ENCODE measurements at places on chromosomes 4 and X.

DNA sequence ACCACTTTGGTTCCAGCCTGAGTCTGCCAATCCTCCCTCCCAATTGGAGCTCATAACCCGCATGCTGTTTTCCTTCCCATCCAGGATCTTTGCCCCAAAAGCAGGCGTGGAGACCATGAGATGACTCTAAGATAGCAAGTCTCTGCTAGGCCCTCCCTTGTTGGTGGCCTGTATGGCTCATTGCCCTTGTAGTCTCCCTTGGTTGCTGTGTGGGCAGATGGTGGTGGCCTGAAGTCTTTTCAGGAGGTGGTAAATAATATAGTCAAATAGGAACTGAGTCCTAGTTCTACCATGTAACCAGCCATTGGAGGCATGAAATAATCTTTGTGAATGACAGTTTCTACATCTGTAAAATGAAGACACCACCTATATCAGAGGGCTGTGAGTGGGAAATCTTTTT is 1.2 kb downstream of the ATP6AP1 start:
- DNase-seq: no peak

- DNase-seq: no peak
Observed at GRCh38 chr4:36304138-36304681, 22.8 kb downstream of the DTHD1 start.

DNA sequence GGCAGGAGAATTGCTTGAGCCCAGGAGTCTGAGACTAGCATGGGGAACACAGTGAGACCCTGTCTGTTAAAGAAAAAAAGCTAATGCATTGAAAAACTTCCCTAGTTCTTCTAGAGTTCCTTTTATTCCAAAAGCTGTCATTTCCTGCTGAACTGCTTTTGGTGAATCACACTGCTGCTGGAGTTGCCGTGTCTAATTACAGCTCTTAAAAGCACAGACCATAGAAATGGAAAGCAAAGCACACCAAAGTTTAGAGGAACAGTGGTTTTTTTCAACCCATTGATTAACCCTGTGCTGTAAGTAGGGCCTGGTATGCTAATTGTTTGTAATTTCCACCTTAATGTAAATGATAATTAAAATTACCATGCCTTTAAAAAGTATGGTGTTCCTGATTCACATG is 52.4 kb downstream of the SEPTIN11 start:
- DNase-seq: no peak

- no peak for DNase-seq
Observed at GRCh38 chrX:48696909-48697727, 584 bp downstream of the SUV39H1 start.

DNA sequence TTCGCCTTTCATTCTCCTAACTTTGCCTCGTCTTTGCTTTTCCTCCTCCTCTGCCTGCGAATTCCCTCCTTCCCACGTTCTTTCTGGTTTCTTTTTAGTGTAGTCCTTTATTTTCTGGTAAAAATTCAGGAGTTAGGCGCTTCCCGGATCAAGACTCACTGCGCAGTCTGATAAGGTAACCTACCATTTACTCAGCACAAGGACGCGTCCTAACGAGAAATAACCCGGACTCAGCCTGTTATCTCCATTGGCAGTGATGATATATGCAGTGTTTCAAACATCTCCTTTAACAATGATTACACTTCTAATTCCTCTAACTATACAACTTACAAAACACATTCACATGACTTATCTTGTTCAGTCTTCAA is 357 bp upstream of the ETNPPL start:
- DNase-seq: no peak

- no peak for DNase-seq
Observed at GRCh38 chr4:117331817-117332216, 246.4 kb upstream of the TRAM1L1 start.

- no peak for DNase-seq
Observed at GRCh38 chr4:122710434-122711308, 21.8 kb upstream of the BBS12 start.

DNA sequence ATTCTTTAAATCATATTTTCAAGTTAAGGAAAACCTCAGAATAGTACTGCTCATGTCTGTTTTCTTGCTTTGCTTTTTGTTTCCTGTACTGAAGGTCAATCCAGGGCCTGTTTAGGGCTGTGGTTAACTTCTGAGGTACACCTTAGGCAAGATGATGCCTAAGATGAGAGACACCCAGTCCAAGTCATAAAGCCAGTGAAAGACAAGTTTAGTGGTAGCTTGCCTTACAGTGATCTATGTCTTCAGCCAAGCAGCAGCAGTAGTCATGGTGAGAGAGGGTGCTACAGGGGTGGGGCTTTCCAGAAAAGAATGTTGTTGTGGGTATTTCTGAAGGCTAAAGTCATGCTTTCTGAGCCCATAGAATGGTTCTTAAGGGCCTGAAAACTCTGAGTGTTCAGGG is 173.7 kb downstream of the VSIG4 start:
- no peak for DNase-seq

- DNase-seq: no peak
Observed at GRCh38 chr4:71045256-71045655, 51.8 kb downstream of the DCK start.

GRCh38 chrX:72230290-72230689 is 8.5 kb downstream of the ERCC6L start:
- DNase-seq: no peak

- no peak for DNase-seq
Observed at GRCh38 chr4:53023677-53024299, 161.7 kb downstream of the RASL11B start.

GRCh38 chr4:95761426-95761825 is 78.5 kb upstream of the PDHA2 start:
- no peak for DNase-seq

DNA sequence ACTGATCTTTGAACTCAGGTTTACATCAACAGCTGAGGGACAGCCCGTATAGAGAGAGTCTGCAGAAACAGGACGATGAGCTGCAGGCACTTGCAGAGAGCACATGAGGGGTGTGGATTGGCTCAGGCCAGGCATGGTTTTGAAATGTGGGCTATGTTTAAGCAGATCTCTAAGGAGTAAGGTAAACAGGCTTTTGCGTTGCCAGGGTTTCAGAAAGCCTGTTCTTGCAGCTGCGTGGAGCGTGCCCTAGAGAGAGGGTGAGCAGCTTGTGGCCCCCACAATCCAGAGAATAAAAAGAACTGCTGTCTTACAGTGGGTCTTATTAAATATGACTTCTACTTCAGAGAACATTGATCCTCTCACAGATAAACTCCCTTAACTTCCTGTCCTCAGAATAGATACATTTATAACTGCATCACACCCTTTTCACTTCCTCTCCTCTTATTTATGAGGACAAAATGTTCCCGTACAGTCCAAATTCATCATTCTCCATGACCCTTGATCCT is 64.1 kb downstream of the TMA16 start:
- DNase-seq: no peak

DNA sequence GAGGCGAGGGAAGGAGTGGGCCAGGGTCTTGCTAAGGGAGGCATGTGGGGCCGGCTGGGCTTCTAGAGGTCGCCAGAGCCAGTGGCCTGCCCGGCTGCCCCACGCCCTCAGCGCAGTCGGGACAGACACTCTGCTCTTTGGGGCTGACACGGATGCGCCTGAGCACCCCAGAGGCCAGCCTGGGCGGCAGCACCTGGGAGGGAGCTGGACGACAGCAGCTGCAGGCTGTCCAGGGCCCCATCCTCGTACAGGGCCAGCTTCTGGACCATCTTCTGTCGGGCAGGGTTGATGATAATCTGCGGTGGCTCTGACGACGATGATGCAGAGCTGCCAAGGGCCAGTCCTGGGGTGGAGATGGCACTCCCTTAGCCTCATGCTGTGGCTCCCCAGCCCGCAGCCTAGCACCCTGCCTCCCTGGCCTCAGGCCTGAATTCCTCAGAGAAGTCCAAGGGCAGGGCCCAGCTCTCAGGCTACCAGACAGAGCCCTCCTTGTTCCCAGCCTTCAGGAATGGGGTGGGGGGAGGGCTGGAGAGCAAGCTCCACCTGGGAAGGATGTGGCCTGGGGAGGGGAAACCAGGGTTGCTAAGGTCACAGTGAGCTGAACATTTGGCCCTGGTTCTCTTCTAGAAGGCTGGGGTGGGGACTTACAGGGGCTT is 7.2 kb downstream of the IRAK1 start:
- no peak for DNase-seq

GRCh38 chr4:78864405-78865024 is 74.7 kb downstream of the PAQR3 start:
- DNase-seq: no peak

- no peak for DNase-seq
Observed at GRCh38 chrX:94695910-94696309, 1021.9 kb downstream of the FAM133A start.

GRCh38 chr4:110087070-110087708 is 111.2 kb downstream of the ELOVL6 start:
- no peak for DNase-seq

GRCh38 chr4:69120870-69121269 is 24.6 kb downstream of the UGT2B7 start:
- DNase-seq: no peak
